ENCODE measurements at places on chromosomes 2 and 18. TPM values are rescaled to one million over a fixed set of nuclear protein-coding genes. Genes with fewer than 3 reads are reported as not detected.

DNA sequence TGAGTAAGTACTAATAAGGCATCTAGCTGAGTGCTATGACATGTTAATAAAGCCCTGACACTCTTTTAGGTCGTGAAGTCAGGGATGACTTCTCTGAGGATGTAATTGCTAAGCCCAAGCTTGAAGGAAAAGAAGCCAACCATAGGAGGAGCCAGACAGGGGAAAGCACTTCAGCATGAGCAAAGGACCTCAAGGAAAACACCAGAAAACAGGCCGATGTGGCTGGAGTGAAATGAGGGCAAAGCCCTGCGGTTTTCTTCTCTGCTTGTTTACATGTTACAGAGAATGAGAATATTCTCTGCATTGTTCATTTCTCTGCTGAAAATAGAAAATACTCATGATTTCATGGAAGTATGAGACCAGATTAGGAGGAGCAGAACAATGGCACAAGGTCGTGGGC is 112.5 kb upstream of the ARHGAP28 start:
- DNase-seq: no peak

DNA sequence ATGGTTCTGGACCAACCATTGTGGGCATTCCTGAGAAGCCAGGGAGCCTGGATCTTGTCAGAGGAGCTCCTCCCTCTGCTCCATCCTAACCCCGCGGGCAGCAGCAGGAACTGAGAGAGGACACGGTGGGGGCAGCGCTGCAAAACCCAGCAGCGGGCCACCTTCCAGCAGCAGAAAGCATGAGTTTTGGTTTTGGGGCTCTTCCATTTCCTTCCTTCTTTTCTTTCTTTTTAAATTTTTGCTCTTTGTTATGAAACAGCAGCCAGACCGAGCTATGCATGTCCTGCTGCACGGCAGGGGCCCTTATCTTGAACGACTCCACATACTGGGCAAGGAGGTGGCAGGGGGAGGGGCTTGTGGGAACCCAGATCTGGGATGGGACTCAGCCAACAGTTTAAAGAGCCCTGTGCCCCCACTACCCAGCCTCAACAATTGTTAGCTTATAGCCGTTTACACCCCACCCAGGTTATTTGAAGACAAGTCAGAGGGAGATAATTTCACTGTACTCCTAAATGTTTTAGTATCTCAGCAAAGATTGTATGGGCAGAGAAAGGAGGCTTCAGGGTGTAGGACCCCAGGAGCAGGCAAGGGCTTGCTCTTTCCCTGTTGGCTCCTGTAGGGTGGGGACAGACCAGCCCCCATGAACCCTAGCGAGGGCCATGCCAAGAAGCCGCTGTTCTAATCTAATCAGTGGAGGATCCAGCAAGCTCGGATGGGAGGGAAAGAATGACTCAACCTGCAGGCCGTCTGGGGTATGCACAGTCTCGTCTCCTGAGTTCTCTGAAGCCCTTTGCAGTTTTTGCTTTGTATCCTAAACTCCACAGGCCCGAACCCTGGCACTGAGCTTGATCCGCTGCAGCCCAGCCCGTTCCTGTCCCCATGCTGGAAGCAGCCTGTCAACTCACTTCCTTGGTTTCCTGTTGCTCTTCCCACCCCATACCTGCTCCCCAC is 75.3 kb downstream of the LRRFIP1 start:
- peak; percentile 83 for DNase-seq

GRCh38 chr18:75023473-75023872 is 185.5 kb downstream of the PTGR3 start:
- DNase-seq: no peak

- DNase-seq: no peak
Observed at GRCh38 chr2:40725040-40725439, 273.1 kb upstream of the SLC8A1 start.

- no peak for DNase-seq
Observed at GRCh38 chr2:239827523-239827890, 197.6 kb downstream of the NDUFA10 start.

Gene OTX1
- polyA plus RNA-seq: not detected

DNA sequence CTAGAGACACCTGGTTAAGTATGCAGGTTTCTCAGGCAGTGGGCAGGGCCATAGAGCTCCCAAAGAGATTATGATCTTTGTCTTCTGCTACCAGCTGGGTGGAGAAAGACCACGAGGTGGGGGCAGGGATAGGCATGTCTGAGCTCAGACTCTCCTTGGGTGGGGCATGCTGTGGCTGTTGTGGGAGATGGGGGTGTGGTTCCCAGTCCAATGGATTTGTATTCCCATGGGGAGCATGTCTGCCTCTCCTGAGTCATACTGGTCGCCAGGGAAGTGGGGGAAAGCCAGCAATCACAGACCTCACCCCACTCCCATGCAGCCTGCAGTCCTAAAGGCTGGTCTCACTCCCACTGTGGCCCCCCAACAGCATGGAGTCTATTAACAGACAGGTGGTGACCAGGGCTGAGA is 31.4 kb upstream of the RHOB start:
- peak; percentile 49 for DNase-seq

Gene SERPINB13
- not detected for polyA plus RNA-seq

DNA sequence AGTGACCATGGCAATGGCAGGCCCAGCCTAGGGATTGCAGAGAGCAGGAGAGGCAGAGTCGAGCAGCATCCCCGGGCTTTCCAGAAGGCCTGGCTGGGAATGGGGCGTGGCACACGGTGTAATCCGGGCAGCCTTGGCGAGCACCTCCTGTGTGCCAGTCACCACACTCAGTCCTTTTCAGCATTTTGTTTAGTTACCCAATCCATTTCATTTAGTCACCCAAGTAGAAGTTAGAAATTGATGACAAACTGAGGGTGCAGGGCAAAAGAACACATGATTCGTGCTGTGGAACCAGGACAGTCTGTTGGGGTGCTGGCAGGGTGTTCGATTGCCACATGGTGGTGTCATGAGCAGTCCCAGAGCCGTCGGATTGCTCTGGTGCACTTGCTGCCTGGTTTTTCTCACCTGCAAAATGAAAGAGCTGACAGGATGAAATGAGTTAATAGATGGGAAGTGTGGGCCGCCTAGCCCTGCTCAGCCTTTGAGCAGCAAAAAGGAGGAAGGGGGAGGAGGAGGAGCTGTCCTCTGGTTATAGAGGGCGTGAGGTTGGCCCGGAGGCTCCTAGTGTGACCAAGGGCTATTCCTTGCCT is 299.4 kb downstream of the AGAP1 start:
- DNase-seq: peak; percentile 69

DNA sequence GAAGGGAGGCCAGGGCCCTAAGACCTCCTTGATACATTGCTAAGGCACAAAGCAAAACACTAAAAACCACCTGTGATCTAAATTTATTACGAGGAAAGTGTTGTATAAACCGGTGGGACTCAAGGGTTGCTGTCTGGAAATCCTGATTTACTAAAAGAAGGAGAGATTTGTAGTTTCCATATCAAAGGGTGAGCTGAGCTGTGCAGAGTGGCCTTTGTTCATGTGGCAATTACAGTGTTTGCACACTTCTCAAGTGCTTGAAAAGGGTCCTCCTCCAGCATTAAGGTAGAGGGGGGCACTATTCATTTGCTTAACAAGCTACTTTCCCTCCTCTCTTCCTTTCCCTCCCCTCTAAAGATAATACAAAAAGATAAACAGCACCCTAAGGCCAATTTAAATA is 30.5 kb upstream of the ITGA4 start:
- DNase-seq: no peak

Gene SP5
- not detected for polyA plus RNA-seq

- no peak for DNase-seq
Observed at GRCh38 chr2:230657906-230658305, 54.7 kb upstream of the CAB39 start.

DNA sequence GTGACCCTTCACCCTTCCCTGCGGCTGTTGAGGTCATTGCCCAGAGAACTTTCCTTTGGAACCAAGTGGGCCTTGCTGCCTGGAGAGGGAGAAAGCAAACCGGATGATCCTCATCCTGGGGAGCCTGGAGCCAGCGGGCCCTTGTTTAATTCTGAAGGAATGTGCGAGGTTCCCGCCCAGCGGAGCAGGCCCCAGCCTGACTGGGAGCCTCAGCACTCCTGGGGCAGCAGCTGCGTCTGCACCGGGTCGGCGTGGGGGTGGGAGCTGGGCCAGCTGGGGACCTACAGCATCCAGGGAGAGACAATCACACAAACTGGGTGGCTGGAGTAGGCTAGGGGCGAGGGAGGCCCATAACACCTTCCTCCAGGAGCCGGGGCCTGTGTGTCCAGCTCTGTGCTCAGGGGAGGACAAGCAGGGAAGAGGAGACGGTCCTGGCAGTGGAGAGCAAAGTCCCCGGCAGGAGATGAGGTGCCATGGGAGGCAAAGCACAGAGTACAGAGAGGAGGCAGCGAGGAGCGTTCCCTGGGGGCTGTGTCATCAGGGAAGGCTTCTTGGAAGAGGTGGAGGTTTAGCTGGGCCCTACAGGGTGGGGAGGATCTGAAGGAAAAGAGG is 61.9 kb upstream of the HAAO start:
- peak; percentile 73 for DNase-seq

DNA sequence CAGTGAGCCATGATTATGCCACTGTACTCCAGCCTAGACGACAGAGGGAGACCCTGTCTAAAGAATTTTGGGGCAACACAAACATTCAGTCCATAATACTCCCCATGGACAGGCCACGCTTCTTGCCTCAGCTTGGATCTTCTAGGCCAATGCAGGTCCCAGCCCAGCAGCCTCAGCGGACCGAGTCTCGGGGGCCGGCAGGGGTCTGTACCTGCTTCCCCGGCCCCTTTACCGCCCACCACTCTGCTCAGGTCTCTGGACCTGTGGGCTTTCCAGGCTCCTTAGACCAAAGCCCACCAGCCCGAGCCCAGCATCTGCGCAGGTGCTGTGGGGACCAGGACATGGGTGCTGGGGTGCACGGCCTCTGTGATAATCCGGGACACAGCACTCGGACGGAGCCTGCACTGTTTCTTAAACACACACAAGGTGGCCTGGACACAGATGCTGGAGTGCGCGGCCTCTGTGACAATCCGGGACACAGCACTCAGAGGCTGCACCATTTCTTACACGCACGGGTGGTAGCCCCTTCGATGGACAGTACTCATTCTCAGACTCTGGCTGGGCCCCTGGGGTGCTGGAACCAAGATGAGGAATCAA is 62.1 kb upstream of the GPC1 start:
- DNase-seq: no peak

DNA sequence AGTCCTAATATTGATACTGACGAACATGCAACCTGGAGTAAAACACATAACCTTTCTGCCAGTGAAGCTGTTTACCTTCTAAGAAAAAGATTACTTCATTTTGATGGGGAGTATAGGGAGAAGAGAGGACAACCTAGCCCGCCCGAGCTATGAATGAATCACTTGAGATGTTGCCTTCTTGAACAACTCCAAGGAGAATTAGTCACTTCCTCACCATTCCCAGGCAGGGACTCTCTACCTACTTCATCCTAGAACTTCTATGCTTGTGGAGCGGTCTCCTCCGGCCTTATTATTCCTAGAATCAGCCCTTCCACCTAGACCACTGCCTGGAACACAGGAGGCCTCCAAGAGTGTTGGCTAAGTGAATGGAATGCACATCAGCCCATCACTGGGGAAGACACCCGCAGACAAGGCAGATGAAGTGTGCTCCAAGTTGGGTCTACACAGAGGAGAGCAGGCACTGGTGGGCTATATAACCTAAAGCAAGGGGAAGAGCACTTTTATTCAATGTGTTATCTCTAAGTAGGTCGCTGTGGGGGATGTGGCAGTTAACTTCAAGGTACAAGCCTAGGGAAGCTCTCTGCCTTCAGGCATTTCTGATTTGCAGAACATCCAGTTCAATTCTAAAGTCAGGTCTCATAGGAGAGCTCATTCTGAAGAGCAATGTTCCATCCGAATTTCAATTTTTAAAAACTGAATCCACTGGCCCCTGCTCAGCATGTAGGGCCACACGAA is 57.4 kb downstream of the STK39 start:
- DNase-seq: peak; percentile 84

Gene AFF3
- polyA plus RNA-seq: 0.75 TPM

Gene RAB6C
- polyA plus RNA-seq: not detected

GRCh38 chr2:48112911-48113680 is 206.8 kb upstream of the FBXO11 start:
- peak; percentile 22 for DNase-seq

GRCh38 chr18:62844850-62845643 is 129.7 kb downstream of the PHLPP1 start:
- DNase-seq: peak; percentile 3

GRCh38 chr2:196601430-196602306 is 37.8 kb upstream of the CCDC150 start:
- peak; percentile 100 for DNase-seq

Gene MC4R
- 0.14 TPM for polyA plus RNA-seq

- DNase-seq: peak; percentile 54
Observed at GRCh38 chr2:55231546-55232083, 478 bp downstream of the CLHC1 start.

Data from GM23248 (cell line).